ENCODE measurements at places on chromosomes 13 and 19. TPM values are rescaled to one million over a fixed set of nuclear protein-coding genes. Genes with fewer than 3 reads are reported as not detected.

The METTL21C gene
- total RNA-seq, result not detected

The TEX30 gene
- total RNA-seq, result 65.6 TPM

The HTR2A gene
- not detected for total RNA-seq

The GIPR gene
- total RNA-seq, result 5.8 TPM
